Tibial artery (tissue), 4 donors: ENCODE measurements at places on chromosomes 11 and 22.
A peak's percentile ranks its signal among the peaks of the same experiment; 100 is the strongest.

GRCh38 chr11:111428113-111428876, 49.2 kb upstream of the POU2AF1 start:
- DNase-seq, result no peak

GRCh38 chr11:61539006-61539405, 30.5 kb downstream of the LRRC10B start:
- DNase-seq, result no peak

DNA sequence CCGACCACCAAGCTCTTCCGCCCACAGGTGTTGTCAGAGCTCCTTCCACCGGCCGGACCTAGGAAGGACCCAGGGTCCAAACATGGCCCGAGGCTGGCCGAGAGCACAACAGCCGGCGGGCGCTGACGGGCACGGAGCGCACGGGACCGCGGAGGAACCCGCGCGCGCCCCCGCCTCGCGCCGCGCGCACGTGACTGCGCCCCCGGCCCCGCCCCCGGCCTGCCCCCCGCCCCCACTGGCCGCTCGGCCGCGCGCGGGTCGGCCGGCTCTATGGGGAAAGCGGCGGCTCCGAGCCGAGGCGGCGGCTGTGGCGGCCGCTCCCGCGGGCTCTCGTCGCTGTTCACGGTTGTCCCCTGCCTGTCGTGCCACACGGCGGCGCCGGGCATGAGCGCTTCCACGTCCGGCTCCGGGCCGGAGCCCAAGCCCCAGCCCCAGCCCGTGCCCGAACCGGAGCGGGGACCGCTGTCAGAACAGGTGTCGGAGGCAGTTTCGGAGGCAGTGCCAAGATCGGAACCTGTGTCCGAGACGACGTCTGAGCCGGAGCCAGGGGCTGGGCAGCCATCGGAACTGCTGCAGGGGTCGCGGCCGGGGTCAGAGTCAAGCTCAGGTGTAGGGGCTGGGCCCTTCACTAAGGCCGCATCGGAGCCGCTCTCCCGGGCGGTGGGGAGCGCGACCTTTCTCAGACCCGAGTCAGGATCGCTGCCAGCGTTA, at the start of gene OSBP2:
TSS of gene OSBP2 (plus strand) at position 235 of the 711 bp plus-strand sequence. CDS start at position 271, 36 bp downstream.
- no peak for DNase-seq

DNA sequence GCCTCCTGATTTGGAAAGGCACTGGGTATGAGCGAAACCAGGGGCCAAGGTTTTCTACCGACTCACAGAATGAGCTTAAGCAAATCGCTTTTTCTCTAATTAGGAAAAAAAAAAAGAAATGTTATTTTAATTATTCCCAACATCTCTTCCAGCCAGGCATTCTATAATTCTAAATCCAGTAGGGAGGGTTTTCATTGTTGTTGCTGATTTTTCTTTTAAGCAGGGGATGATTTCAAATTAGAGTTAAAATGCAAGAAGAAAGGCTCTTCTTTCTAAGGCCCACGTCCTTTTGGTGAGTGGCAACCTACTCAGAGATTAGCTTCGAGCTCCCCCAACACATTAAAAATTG, 8.9 kb downstream of the MYH9 start:
- DNase-seq, result no peak

GRCh38 chr11:46249938-46250744, 27.3 kb upstream of the CREB3L1 start:
- DNase-seq, result no peak

DNA sequence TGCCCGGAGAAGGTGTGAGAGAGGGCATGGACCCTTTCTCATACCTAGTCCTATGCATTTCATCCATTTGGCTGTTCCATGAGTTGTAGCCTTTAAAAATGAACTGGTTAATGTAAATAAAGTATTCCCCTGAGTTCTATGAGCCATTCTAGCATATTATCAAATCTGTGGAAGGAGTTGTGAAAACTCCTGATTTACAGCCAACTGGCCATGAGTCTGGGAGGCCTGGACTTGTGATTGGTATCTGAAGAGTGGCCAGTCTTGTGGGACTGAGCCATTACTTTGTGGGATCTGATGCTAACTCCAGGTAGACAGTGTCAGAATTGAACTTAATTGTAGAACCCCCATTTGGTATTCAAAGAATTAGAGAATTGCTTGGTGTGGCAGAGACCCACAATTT, 48.4 kb downstream of the FAM118A start:
- DNase-seq, result peak; percentile 39

DNA sequence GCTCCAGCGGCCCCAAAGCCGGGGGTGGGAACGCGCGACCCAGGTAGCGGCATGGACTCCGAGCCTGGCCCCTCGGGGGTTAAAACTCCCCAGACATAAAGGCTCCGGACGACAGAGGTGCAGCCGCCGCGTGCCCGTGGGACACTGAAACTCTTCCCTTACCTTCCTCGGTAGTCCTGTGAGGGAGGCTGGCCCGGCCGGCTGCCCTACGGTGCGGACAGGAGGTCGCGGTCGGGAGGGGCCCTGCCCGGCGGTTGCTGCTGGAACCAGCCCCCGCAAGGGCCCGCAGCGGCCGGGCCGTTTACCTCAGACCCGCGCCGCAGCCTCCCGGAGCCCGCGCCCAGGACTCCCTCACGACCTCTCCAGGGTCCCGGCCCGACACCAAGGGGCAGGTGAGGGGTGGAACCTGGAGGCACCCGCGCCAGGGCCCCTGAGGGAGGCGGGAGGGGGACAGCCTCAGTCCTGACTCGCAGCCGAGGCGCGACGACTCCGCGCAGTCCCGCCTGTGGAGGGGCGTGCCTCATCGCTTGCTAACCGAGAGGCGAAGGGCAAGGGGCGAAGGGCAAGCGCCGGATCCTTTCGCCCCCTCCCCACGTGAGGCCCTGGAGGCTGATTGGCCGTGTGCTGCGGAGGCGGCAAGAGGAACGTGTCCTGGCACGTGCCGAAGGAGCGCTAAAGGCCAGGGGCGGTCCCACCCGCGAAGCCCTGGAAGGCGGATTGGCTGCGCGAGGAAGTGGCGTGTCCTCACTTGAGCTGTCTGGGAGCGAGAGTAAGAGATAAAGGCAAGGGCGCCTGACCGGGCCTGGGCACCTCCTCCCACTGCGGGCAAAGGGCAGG, at the start of gene UPB1:
TSS of gene UPB1 (plus strand) at position 805 of the 837 bp plus-strand sequence. CDS start 72 bp downstream, outside the sequence.
- no peak for DNase-seq

GRCh38 chr22:23398701-23399366, 181.3 kb downstream of the IGLL1 start:
- DNase-seq, result no peak

- DNase-seq, result peak; percentile 46
Observed at GRCh38 chr22:30821863-30822215, 127.2 kb downstream of the OSBP2 start.

DNA sequence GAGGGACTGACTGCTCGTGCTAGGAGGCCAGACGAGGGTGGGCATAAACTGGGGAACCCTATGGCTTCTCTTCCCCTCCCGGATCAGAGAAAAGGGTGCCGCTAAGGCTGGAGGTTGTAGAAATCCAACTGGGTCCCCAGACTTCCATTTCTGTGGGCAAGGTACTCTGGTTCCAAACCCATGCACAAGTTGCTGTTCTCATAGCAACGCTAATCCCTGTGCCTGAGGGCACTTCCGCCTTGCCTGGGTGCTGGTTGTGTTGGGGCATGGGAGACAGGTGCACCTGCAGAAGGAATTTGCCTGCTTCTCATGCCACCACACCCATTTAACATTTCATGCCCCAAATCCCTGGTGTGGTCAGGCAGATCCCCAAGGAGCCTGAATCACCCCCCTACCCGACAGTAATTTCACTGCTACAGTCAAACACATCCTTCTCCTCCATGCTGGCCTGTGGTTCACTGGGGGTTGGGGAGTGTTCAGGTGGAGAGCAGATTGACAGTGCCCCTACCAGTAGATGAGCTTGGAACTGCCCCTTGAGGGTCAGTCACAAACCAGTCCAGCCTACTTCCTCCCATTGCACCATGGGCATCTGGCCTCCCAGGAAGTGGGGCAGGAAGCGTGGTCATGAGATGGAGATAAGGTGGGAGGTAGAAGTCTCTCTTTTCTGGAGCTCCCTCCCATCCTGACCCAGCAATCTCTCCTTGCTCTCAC, 1.2 kb downstream of the C2CD2L start:
- no peak for DNase-seq

GRCh38 chr11:27416568-27417176, 53.7 kb upstream of the CCDC34 start:
- no peak for DNase-seq

- no peak for DNase-seq
Observed at GRCh38 chr22:20857247-20857643, 1.4 kb downstream of the PI4KA start.

GRCh38 chr11:16047073-16047472, 309.3 kb downstream of the SOX6 start:
- DNase-seq, result no peak

DNA sequence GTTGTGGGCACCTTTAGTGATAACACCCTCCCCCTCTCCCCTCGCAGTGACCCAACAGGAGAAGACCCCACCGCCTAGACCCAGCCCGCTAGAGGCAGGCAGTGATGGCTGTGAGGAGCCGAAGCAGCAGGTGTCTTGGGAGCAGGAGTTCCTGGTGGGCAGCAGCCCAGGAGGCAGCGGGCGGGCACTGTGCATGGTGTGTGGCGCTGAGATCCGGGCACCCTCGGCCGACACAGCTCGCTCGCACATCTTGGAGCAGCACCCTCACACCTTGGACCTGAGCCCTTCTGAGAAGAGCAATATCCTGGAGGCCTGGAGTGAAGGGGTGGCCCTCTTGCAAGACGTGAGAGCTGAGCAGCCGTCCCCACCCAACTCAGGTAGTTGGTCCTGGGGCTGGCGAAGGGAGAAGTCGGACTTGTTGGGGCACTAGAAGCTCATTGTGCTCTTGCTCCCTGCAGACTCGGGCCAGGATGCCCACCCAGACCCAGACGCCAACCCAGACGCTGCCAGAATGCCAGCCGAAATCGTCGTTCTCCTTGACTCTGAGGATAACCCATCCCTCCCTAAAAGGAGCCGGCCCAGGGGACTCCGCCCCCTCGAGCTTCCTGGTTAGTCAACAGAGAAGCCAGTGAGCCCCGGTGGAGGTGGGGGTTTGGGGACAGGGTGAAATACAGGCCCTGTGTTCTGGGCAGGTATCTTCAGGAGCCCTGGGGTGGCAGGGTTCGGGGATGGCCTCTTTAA, 4.7 kb downstream of the SPINDOC start:
- no peak for DNase-seq

DNA sequence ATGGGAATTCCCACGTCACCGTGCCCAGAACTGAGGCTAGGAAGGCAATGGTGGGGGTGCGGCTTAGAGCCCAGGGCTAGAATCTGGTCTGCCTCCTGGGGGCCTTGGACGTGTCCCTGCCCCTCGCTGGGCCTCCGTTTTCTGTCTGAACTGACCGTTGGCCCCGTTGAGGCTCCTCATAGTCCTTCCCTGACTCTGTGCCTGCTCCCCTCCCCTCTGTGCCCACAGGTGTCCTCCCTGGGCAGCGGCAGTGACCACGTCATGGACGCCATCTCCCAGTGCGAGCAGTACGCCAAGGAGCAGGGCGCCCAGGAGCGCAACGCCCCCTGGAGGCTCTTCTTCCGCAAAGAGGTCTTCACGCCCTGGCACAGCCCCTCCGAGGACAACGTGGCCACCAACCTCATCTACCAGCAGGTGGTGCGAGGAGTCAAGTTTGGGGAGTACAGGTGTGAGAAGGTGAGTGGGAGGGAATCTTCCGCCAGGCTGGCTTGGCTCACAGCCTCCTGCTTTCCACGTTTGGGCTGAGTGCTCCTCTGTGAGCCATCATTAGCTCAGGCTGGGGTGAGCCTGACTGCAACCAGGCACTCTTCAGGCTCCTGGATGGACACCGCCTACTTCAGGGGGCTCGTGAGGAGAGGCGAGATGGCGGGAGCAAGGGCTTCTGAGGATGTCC, 63.9 kb downstream of the MYO7A start:
- DNase-seq, result no peak

DNA sequence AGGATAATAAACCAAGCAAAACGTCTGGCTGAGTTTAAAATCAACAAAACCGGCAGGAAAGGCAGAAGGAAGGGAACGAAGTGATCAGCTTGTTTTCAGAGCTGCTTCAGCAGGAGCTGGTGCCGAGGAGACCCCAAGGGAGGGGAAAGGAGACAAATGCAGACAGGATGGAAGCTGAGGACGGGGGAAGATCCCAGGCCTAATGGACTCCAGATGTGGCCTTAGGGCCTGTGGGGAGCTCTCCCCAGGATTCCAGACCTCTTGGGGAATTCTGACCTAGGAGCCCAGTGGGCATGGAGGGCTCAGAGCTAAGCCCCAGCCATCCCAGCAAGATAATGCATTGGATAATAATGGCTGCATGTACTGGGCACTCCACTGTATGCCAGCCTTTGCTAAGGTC, 211.4 kb upstream of the NARS2 start:
- DNase-seq, result no peak

DNA sequence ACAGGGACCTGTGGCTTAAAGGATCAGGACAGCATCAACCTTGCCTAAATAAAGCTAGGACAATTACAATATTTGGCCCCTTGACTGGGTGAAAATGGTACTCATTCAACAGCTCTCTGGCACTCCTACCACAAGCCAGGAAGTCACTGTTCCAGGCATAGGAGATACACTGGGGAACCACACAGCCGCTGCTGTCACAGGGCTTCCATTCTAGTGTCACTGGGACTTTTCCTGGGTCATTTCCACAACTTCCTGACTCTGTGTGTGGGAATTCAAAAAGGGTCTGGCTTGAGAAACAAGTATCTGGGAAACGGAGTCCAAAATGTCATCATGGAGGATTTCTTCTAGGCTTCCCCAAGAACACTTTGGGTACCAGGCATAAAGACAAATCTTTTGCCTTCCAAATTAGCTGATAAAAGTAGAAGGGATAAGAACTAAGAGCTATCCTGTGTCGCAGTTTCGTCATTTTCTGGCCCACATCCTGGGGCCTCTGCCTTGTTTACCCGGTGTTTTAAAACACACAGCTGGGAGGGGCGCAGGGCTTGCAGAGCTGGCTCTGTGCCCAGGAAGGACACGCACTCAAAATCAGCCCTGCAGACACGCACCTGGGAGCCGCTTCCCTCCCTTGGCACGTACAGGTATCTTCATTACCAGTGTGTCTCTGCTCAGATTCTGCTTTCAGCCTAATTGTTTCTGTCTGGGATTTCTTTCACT, 38.0 kb downstream of the TMEM45B start:
- no peak for DNase-seq
